ENCODE measurements at places on chromosomes 11 and 22.

- H3K27ac ChIP-seq, result no peak overlapping the region
- no peaks in the 10 kb centered on the region for H3K36me3 ChIP-seq
- no peaks in the 10 kb centered on the region for H3K4me1 ChIP-seq
- H3K27me3 ChIP-seq, result peaks cover 8% of the 10 kb centered on the region
Observed at GRCh38 chr11:69558519-69558941, 77.1 kb downstream of the LINC01488 start.

- H3K27me3 ChIP-seq, result no peaks in the 10 kb centered on the region
- no peak overlapping the region for H3K4me3 ChIP-seq
- H3K36me3 ChIP-seq, result peaks cover 13% of the 10 kb centered on the region
Observed at GRCh38 chr11:102384419-102385079, 37.5 kb downstream of the BIRC2 start.

DNA sequence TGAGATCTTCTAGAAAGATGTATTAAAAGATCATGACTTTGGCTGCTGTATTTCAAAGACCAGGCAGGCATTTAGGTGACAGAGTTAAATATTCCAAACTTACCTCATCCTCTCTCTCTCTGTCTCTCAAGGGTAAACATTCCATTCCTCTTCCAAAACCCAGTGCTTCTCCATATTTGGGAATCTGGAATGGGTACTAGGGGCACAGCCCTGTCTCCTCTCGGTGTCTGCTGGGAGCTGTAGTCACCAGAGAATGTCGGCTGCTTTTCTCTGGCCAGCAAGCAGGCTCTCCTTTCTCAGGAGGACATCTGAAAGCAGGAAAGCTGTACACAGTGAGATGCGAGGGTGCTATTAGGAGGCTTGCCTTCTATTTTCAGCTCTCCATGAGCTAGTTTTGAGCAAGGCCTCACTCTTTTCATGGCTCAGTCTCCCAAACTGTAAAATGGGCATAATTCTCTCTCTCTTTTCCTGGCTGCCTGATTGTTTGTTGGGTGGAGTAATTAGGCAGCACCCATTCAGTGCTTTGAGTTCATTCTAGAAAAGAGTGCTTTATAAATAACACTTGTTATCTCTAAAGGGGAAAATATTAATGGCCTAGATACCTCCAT is 9.3 kb upstream of the PEX26 start:
- no peak for DNase-seq
- peaks cover 4% of the 10 kb centered on the region for H3K4me1 ChIP-seq
- no peak overlapping the region for H3K27ac ChIP-seq
- H3K4me3 ChIP-seq, result no peak overlapping the region
- peaks cover 40% of the 10 kb centered on the region for H3K27me3 ChIP-seq
- H3K36me3 ChIP-seq, result no peaks in the 10 kb centered on the region

DNA sequence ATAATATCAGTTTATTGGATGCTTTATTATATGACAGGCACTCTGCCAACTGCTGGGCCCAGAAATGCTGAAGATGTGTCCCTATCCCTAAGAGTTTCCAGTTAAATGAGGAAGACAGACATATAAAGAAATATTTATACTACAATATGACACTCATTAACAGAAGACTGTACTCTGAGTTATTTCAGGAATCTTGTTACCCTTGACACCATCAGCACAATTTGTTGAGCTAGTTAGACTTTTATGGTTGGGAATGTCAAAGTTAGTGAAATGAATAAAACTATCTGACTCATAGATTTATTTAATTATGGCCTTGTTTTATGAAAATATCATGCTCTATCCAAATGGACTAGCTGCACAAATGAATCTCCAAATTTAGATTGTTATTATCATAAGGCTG is 25.6 kb upstream of the MSANTD4 start:
- H3K4me1 ChIP-seq, result no peaks in the 10 kb centered on the region
- no peak overlapping the region for H3K4me3 ChIP-seq
- DNase-seq, result no peak
- no peaks in the 10 kb centered on the region for H3K36me3 ChIP-seq

- no peak overlapping the region for H3K27ac ChIP-seq
- no peak overlapping the region for H3K4me3 ChIP-seq
- H3K4me1 ChIP-seq, result no peaks in the 10 kb centered on the region
- H3K36me3 ChIP-seq, result no peaks in the 10 kb centered on the region
Observed at GRCh38 chr11:36328966-36329673, 33.0 kb downstream of the PRR5L start.

DNA sequence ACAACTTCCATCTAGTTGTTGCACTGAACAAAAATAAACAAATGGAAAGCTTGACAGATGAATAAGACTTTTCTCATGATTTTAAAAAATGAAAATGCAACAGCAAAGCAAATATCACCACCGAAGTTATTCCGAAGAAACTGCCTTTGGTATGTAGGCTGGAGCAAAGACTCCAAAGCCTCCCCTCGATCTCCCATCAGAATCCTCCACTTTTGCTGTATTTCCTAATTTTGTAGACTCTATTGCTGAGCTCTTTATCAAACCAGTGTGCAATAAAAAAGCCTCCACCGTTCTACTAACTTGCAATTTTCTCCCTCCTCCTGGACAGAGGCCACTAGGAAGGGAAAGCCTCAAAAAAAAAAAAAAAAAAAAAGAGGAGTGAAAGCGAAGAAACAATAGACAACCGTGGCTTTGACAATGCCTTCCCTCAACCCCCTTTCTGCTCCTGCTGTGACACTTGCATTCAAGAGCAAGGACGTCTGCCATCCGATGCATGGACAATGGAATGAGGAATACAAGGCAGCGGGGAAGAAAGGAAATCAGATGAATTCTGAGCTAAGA is 190.9 kb upstream of the BLID start:
- no peak overlapping the region for H3K4me3 ChIP-seq
- peaks cover 25% of the 10 kb centered on the region for H3K27me3 ChIP-seq
- H3K27ac ChIP-seq, result no peak overlapping the region
- no peaks in the 10 kb centered on the region for H3K36me3 ChIP-seq
- no peaks in the 10 kb centered on the region for H3K4me1 ChIP-seq
- no peak for DNase-seq
